ENCODE measurements at places on chromosomes 16 and 17. TPM values are rescaled to one million over a fixed set of nuclear protein-coding genes. Genes with fewer than 3 reads are reported as not detected.

The C1QBP gene
- polyA plus RNA-seq: 291 TPM

The MMP25 gene
- 0.89 TPM for polyA plus RNA-seq

GRCh38 chr16:24537474-24538337 is 1.7 kb upstream of the RBBP6 start:
- no peak for DNase-seq

- DNase-seq: no peak
Measured at GRCh38 chr17:27918498-27918897, 25.3 kb upstream of the LYRM9 start.

- no peak for DNase-seq
Measured at GRCh38 chr16:56732832-56733231, 2.9 kb downstream of the NUP93 start.

DNA sequence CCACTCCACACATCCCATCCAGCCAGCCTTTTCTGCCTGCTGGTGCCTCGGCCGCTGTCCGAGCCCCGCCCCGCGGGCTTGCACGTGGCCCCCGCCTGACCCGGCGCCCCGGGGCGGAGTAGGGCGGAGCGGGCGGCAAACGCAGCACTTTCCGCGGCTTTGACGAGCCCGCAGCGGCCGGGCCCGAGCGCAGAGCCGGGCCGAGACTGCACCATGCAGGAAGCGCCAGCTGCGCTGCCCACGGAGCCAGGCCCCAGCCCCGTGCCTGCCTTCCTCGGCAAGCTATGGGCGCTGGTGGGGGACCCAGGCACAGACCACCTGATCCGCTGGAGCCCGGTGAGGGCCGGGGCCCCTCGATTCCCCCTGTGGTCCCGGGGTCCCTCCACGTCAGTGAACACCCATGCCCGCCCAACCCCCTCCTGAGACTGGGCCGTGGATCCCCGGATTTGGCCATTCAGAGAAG is at the start of gene HSF4:
TSS of gene HSF4 (plus strand) at position 147 of the 463 bp plus-strand sequence. CDS start at position 214, 67 bp downstream.
- DNase-seq: peak; percentile 61

DNA sequence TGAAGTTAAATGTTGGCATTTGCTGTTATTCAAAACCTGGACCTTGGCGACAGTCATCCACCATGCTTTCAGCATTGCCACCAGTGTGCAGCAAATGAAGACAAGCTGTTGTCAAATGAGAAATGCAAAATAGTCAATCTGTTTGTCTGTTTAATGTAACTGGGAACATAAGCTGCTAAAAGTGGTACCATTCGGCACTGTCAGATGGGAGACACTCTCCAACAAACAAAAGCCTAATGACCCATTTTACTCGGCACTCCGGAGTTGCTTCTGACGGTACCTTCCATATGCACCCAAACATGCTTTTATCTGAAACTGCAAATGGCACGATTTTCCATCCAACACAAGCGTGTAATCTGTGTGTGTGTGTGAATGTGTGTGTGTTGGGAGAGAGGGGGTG is 297.8 kb downstream of the MAF start:
- no peak for DNase-seq

GRCh38 chr16:85420501-85421337 is 192.4 kb upstream of the GSE1 start:
- DNase-seq: peak; percentile 53
